ENCODE measurements at places on chromosomes 3 and 15.

- no peak for DNase-seq
Observed at GRCh38 chr3:117875887-117876286, 1158.8 kb downstream of the IGSF11 start.

- no peak for DNase-seq
Observed at GRCh38 chr3:35335703-35336102, 303.6 kb upstream of the ARPP21 start.

- no peak for DNase-seq
Observed at GRCh38 chr3:183308751-183309150, 55.7 kb downstream of the B3GNT5 start.

- DNase-seq, result no peak
Observed at GRCh38 chr15:98751767-98752166, 103.4 kb downstream of the IGF1R start.

GRCh38 chr3:43215663-43216275 is 70.6 kb upstream of the SNRK start:
- DNase-seq, result no peak

Data from iPS DF 6.9 (cell line).